ENCODE measurements at places on chromosomes 5 and 9.
A peak's percentile ranks its signal among the peaks of the same experiment; 100 is the strongest.

DNA sequence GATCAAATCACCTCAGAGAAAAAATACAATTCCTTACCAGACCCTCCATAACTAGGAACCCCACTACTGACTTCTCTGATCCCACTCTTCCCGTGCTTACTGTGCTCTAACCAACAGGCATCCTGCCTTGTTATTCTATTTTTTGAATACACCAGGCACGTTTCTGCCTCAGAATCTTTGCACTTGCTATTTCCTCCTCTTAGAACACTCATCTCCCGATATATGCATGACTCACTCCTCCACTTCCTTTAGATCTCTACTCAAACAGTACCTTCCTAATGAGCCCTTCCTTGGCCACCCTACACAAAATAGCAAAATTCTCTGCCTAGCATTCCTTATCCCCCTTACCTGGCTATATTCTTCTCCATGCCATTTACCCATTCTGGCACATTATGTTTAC, 43.9 kb downstream of the MAPKAP1 start:
- no peak for DNase-seq

GRCh38 chr9:111926421-111926875, 29.8 kb downstream of the UGCG start:
- no peak for DNase-seq

DNA sequence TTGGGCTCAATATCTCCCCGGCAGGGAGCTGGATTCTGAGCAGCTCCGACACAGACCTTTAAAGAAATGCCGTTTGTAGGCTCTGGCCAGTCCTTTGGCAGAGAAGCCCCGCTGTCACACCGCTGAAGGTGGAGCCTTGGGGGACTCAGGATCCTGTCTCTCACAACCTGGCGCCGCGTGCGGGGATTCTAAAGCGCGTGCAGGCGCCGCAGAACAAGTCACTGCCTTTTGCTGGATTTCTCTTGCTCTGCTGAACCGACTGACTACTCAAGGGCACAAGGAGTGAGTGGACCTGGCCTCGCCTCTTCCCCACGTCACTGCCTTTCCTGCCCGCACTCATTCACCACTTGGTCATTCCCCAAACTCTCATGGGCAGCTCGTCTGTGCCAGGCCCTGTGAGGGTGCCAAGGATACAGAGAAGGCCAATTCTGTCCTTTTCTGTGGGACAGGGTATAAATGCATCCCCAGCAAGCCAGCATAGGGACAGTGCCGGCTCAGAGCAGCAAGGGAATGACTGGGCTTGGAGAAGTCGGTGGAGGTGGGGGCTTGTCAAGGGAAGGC, 69.3 kb downstream of the CRB2 start:
- no peak for DNase-seq

GRCh38 chr9:92671323-92671722, 1.4 kb upstream of the IPPK start:
- no peak for DNase-seq

- DNase-seq, result no peak
These were observed 207.0 kb downstream of the AOPEP start for GRCh38 chr9:94933511-94933828.

- DNase-seq, result no peak
These were observed 305.9 kb downstream of the SLIT3 start for GRCh38 chr5:168995024-168995423.

DNA sequence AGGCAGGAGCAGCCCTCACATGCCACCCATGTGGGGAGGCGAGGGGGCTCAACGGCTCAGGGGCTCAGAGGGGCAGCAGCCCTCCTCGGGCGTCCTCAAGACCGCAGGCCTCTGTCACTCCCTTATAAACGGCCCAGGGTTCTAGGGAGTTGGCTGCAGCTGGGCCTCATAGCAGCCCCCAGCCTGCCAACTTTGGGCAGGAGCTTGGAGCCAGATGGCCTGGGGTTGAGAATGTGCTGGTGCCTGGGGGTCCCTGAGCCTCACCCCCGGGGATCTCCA, 51.0 kb upstream of the RNU6ATAC start:
- DNase-seq, result no peak

GRCh38 chr9:80387828-80388227, 816.1 kb downstream of the TLE4 start:
- DNase-seq, result no peak

GRCh38 chr5:170176916-170177315, 55.9 kb upstream of the C5orf58 start:
- no peak for DNase-seq

DNA sequence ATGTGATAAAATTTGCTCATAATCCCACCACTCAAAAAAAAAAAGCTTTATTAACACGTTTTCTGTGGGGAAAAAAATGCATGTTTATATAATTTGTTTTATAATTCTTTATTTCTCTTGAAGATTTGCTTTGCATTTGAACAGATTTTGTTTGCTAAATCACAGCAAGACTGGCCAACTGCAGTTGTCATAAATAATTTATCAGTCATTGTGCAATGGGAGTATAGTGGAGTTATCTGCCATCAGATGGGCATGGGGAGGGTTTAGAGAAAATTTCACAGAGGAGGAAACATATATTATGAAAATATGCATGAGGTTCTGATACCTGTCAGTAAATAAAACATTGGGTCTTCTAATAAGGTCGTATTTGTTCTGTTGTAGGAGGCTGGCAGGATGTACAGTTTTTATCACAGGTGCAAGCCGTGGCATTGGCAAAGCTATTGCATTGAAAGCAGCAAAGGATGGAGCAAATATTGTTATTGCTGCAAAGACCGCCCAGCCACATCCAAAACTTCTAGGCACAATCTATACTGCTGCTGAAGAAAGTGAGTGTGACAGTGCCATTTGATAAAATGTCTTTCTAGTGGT, 23.8 kb downstream of the HSDL2 start:
- no peak for DNase-seq

GRCh38 chr5:35677878-35678277, 60.2 kb downstream of the SPEF2 start:
- no peak for DNase-seq

DNA sequence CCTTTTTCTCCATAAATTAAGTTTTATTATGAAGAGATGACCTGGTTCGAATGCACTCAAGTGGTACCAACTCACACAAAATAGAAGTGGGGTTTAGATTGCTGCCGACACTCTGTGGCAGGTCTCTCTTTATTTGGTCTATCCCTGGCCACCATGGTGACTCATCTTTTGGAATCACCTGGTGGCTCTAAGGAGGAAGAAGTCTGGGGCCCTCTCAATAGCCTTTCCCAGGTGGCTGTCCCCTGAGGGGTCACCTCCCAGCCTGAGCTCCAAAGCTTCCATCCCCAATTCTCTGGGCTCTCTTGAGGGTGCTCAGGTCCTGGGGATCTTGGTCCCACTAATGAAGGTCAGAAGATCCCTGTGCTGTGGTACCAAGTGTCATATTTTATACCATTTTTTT, 136.8 kb downstream of the MVB12B start:
- DNase-seq, result no peak

GRCh38 chr5:135254183-135254582, 144.8 kb downstream of the MACROH2A1 start:
- peak; percentile 10 for DNase-seq

GRCh38 chr5:21802869-21803490, 1050.2 kb downstream of the CDH12 start:
- no peak for DNase-seq

DNA sequence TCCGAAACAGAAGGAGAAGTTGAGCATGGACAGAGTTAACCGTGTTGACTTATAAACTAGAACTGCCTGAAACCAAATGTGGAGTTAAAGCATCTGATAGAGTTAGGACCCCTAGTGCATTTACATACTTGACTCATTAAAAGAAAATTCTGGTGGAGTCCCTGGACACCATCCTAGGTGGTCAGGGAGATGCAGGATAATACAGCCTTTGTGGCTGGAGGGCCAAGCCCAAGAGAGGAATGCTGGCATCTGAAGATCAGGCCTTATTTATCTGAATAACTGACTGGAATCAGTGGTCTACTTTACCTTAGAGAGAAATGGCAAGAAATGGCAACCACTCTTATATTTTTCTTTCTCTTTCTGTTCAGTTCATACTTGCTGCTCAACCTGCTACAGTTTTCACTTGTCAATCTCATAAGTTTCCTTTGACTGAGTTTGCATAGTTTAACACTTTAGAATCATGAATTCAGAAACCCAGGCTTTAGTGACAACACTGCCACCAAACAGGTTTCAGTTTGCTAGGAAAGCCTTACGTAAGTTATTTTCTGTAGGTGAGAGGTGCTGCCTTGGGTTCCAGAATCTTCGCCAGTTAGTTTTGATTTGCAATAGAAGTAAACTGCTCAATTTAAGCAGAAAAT, 10.2 kb downstream of the CMYA5 start:
- no peak for DNase-seq

GRCh38 chr5:38666668-38667498, 110.4 kb upstream of the LIFR start:
- DNase-seq, result no peak

- no peak for DNase-seq
These were observed 568.0 kb upstream of the KLF4 start for GRCh38 chr9:108057421-108058134.

GRCh38 chr9:116394894-116395698, 241.5 kb downstream of the PAPPA start:
- DNase-seq, result no peak

DNA sequence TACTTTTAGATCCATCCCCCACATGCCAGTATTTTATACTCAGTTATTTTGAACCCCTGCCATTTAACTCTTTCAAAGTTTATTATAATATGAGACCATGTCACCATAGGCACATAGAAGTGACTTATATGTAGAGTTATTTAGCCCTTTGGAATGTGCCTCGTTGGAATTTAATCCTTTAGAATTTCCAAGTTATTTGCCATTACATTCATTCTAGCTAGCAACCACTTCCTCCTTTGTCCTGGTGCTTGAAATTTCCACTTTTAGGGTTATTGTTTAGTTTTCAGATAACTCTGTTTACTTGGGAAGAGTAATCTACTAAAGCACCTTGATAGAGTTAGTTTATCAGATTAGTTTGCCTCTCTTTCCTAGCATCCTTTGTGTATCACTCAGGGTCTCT, 82.8 kb upstream of the TLE1 start:
- no peak for DNase-seq

GRCh38 chr9:105286098-105286497, 41.6 kb downstream of the SLC44A1 start:
- DNase-seq, result no peak

DNA sequence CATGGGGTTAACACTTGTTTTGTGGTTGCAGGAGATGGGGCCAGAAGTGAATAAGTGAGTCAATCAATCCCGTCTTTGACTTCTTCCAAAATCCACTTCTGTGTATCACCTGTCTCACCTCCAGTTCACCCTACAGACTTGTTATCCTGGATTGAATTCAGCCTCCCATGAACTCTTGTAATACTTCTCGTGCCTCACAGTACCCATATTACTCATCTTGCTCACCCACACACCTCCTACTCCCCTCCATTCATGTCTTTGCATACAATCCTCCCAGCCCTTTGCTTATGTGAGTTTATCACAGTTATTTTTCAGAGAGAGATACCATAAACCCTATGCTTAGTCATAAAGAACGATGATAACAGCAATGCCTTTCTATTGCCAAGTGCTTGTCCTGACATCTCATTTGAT, 52.9 kb upstream of the PAPPA start:
- DNase-seq, result no peak

- no peak for DNase-seq
These were observed 23.1 kb upstream of the FRRS1L start for GRCh38 chr9:109190151-109190550.

GRCh38 chr5:28408186-28408585, 1369.8 kb upstream of the CDH9 start:
- DNase-seq, result no peak

DNA sequence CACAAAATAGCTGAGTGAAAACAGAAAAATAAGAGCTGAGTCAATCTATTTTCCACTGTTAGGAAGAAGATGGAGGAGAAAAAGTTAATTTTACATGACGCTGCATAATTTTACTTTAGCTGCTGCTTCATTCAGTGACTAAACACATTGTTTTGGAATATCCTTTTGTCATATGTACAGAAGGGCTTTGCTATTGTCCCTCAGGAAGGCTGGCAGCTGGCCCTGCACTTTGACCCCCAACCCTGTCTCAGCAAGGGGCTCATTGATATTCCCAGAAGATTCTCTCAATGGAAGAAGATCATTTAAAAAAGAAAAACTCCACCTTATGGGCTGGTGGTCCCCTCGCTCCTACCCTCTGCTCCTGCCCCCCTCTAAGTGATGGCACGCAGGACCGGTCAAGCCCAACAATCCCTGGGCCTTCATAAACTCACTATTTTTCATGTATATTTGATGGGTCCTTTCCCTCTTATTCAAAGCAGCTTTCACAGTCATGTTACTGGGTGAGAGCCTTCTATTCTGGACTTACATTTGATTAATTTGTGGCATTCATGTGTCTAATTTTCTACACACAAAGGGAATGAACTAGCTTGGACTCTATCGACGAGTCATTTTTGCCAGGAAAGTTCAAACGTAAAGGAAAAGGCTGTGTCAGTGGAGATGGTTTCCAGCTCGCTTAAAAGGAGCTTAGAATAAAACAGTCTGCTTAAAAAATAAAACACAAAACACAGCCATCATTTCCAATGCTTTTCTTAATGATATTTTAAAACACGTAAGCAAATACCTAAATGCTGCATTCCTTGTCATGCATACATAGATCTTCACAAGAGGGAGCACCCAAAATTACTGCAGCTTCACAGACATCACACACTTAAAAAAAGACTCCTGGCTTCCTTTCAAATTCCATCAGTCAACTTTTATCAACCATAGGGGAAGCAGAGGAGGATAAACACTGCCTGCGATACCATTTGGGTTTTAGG, 104.7 kb downstream of the EFNA5 start:
- DNase-seq, result no peak

DNA sequence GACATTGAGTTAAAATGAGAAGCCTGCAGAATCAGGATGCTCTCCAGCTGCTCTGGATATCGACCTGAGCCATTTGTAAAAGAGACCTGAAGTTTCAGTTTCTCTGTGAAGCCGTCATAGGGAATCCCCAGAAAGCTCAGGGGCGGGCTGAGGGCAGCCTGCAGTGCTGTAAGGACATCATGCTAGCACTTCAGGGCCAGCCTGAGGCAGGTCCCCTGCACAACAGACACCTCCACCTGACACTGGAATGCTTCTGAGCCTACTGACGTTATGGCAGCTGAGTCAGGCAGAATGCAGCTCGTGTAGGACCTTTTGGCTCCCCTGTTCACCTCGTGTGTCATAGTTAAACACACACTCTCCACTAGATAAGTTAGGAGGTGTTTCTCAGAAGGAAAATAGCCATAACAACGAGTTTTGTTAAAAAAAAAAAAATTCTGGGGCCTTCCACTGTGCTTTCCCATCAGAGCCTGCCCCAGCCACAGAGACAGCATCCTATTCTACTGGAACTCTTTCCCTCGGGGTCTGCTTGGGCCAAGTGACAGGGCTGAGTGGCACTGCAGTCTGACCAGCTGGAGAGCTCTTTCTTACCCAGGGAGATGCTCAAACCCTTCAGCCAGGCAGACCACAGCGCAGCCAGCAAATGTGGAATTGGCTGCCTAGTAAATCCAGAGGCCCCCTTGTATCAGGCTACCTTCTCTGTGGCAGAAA, 354.9 kb downstream of the DIRAS2 start:
- no peak for DNase-seq

GRCh38 chr9:101376111-101376848, 8.5 kb downstream of the BAAT start:
- no peak for DNase-seq

- DNase-seq, result peak; percentile 83
These were observed 10.0 kb downstream of the S1PR3 start for GRCh38 chr9:89000973-89001916.

All from liver (tissue), 10 donors.